ENCODE measurements at places on chromosomes 12 and 14. TPM values are rescaled to one million over a fixed set of nuclear protein-coding genes. Genes with fewer than 3 reads are reported as not detected.

- no peaks in the 10 kb centered on the region for H3K4me1 ChIP-seq
- H3K36me3 ChIP-seq = no peaks in the 10 kb centered on the region
- H3K27me3 ChIP-seq = no peaks in the 10 kb centered on the region
- no peak overlapping the region for H3K27ac ChIP-seq
- no peak overlapping the region for H3K4me3 ChIP-seq
- DNase-seq = no peak
Observed at GRCh38 chr14:85915711-85916110, 385.8 kb downstream of the FLRT2 start.

DNA sequence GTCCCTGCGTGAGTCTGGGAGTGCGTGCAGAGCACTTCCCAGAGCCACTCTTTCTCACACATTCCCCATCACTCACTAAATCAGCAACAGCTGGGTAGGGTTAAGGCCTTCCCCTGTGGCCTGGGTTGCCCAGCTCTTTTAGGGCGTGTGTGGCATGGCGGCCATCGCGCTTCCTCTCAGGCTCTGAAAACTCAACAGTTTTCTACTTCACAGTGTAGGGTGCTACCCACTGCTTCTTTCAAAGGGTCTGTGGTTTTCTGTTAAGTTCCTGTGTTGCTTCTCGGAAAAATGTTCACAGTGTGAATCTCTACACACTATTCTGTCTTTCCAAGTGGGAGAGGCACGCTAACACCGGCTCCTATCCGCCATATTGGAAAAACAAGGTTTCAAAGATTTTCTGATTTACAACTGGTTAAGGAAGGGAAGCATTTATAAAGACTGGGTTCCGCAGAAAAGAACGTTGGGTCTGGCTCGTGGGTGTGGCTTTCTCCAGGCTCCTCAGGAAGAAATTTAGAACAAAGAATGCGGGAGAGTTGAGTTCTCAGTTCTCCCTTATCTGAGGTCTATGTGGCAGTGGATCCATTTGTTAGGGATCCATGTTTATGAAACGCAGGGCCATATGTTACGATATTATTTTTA lies 34.9 kb upstream of the AEBP2 start:
- H3K4me1 ChIP-seq = peaks cover 27% of the 10 kb centered on the region
- H3K4me3 ChIP-seq = peak overlapping the region; percentile 49
- H3K27me3 ChIP-seq = no peaks in the 10 kb centered on the region
- H3K36me3 ChIP-seq = peaks cover 13% of the 10 kb centered on the region

DNA sequence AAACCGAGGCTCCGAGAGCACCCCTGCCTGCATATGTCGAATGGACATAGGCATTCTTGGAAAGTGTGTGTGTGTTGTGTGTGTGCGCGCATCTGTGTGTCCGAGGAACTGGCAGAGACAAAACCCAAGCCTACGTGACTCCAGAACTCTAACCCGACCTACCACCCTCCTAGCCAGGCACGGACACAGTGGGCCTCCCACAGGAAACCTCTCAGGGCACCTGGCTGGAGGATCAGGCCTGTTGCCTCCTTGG lies 556 bp upstream of the PGF start:
- H3K27me3 ChIP-seq = peaks cover 12% of the 10 kb centered on the region
- DNase-seq = no peak
- no peak overlapping the region for H3K27ac ChIP-seq
- peak overlapping the region; percentile 38 for H3K4me3 ChIP-seq

- peaks cover 60% of the 10 kb centered on the region for H3K36me3 ChIP-seq
- no peaks in the 10 kb centered on the region for H3K27me3 ChIP-seq
- DNase-seq = no peak
- no peak overlapping the region for H3K4me3 ChIP-seq
Observed at GRCh38 chr12:121255433-121255832, 41.1 kb downstream of the CAMKK2 start.

DNA sequence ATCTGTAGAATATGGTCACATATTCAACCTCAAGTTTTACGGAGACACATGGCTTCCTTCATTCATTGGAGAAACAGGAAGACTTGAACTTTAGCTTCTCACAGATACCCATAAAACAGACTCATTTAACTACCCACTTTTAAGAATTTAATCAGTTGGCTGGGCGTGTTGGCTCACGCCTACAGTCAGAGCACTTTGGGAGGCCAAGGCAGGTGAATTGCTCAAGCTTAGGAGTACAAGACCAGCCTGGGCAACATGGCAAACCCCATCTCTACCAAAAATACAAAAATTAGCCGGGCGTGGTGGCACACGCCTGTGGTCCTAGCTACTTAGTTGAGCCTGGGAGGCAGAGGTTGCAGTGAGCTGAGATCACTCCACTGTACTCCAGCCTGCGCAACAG lies 64.7 kb upstream of the STAC3 start:
- peaks cover 8% of the 10 kb centered on the region for H3K4me1 ChIP-seq
- H3K27ac ChIP-seq = no peak overlapping the region
- H3K27me3 ChIP-seq = no peaks in the 10 kb centered on the region
- no peak for DNase-seq
- H3K36me3 ChIP-seq = peaks cover 2% of the 10 kb centered on the region
- no peak overlapping the region for H3K4me3 ChIP-seq

DNA sequence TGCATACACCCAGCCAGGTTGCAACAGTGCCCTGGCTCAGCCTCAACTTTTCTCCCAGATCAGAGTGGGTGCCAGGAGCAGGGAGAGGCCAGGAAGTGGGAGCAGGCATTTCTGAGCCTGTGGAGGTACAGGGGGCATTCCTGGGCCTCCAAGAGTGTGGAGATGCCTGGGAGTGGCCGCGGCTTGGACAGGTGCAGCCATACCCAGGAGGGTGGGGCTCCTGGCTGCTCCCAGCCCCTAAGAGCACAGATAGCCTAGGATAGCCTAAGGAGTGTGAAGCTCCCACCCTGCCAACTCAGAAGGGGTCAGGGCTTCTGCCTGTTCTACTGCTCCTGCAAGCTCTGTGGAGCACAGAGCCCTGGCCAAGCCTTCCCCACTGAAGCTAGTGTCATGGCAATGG lies 543.4 kb downstream of the RPL10L start:
- no peaks in the 10 kb centered on the region for H3K36me3 ChIP-seq
- no peaks in the 10 kb centered on the region for H3K4me1 ChIP-seq
- no peak overlapping the region for H3K27ac ChIP-seq
- no peak overlapping the region for H3K4me3 ChIP-seq
- DNase-seq = no peak

DNA sequence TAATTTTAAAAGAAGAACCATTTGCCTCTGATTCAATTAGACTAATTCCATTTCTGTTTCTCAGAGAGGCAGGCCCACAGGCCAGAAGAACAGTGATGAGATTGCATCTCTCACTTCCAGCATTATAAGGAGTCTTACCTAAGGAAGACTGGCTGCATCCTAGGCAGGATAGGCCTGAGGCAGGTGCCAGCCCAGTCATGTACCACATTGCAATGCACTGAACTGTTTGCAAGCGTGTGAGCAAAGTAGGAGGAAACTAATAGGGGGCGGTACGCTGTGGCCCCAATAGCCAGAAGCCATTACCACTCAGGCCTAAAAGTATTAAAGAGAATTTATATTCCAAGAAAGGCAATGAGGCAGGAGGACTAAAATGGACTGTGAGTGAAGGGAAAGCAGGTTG lies 12.1 kb upstream of the CNIH1 start:
- H3K27ac ChIP-seq = no peak overlapping the region
- no peaks in the 10 kb centered on the region for H3K36me3 ChIP-seq
- H3K27me3 ChIP-seq = no peaks in the 10 kb centered on the region
- H3K4me3 ChIP-seq = no peak overlapping the region
- no peak for DNase-seq

GRCh38 chr12:46547421-46548354 lies 175.1 kb upstream of the SLC38A2 start:
- DNase-seq = no peak
- peak overlapping the region; percentile 0 for H3K27ac ChIP-seq
- peaks cover 59% of the 10 kb centered on the region for H3K4me1 ChIP-seq
- no peaks in the 10 kb centered on the region for H3K27me3 ChIP-seq
- H3K4me3 ChIP-seq = no peak overlapping the region
- H3K36me3 ChIP-seq = peaks cover 41% of the 10 kb centered on the region

GRCh38 chr14:52060080-52060479 lies 8.8 kb downstream of the NID2 start:
- no peaks in the 10 kb centered on the region for H3K36me3 ChIP-seq
- H3K27ac ChIP-seq = no peak overlapping the region
- no peak for DNase-seq
- H3K27me3 ChIP-seq = peaks cover 47% of the 10 kb centered on the region

DNA sequence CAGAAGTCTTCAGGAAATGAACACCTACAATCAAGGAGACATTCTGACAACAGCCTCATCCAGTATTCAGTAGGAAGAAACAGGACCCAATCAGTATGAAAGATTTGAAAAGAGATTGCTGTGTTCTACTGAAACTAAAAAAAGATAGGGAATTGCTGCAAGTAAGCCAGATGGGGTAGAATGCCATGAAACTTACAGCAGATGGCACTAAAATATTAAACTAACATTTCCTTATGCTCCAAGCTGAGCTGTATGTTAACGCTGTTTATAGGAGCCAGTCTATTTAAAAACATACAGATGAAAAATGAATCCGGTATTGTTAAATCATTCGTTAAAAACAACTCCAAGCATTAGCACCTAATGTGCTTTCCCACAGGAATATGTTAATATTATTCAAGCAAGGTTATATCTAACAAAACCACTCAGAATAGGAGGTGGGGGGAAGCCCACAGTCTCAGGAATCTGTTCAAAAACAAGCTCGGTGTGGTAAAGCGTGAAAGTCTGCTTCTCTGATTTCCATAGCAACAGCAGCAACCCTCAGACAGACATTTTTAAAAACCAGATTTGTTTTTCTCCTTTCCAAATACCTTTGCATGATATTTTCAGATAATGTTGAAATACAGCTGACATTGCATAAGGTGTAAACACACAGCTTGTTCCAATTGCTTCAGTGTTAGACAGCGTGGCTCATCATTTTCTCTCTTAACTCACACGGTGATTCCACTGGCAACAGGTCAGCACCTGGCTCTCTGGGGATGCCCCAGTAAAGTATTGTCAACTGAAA lies 131.4 kb upstream of the CCDC175 start:
- peaks cover 5% of the 10 kb centered on the region for H3K27me3 ChIP-seq
- no peak overlapping the region for H3K4me3 ChIP-seq
- H3K27ac ChIP-seq = no peak overlapping the region
- no peaks in the 10 kb centered on the region for H3K36me3 ChIP-seq
- no peaks in the 10 kb centered on the region for H3K4me1 ChIP-seq

- DNase-seq = no peak
- no peak overlapping the region for H3K27ac ChIP-seq
- H3K27me3 ChIP-seq = no peaks in the 10 kb centered on the region
- H3K4me1 ChIP-seq = no peaks in the 10 kb centered on the region
- no peaks in the 10 kb centered on the region for H3K36me3 ChIP-seq
- no peak overlapping the region for H3K4me3 ChIP-seq
Observed at GRCh38 chr12:38633511-38633910, 271.9 kb downstream of the CPNE8 start.

CD4 gene
- total RNA-seq = 0.90 TPM

MAP1LC3B2 gene
- 1.7 TPM for total RNA-seq

KCNA1 gene
- not detected for total RNA-seq

ACVR1B gene
- total RNA-seq = 8.8 TPM

PFKM gene
- total RNA-seq = 20.6 TPM

LMNTD1 gene
- not detected for total RNA-seq

ZNF891 gene
- 2.3 TPM for total RNA-seq

LRRK2 gene
- total RNA-seq = not detected

PRIMA1 gene
- not detected for total RNA-seq
